ENCODE measurements at places on chromosomes 5 and 9.

GRCh38 chr5:180815293-180815917, 12.8 kb upstream of the MGAT1 start:
- no peak for DNase-seq

DNA sequence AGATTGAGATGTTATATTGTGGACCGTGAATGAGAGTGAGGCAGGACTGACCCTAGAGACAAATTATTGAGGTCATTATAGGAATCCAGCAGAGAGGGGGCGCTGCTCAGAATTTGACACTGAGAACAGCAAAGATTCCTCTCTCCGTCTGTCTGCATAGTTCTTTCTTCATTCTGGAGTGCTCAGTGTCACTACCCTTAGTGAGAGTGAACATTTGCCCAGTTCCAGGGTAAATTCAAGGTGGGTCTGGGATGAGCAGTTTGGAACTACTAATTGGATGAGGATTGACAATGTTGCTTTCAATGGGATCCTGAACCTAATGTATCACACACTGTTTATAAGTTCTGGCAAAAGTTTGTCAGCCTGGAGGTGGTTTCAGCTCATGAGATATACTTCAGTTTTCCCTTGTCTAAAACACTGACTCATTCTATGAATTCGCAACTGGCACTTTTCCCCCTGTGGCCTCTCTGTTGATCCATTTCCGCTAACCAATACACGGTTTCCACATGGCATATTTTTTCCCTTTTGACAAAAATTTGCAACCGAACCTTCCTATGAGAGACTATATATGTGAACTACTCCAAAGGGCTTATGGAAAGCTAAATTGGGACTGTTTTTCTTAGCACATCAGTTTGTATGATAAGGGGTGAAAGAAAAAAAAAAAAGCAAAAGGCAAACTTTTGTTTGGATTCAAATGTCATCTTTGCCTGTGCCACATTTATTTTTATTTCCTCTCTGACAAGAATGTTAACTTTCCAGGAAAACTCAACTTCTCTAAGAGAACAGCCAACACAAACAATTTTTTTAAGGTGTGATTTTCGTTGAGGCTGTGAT, 1240.7 kb upstream of the WWC1 start:
- DNase-seq, result no peak

DNA sequence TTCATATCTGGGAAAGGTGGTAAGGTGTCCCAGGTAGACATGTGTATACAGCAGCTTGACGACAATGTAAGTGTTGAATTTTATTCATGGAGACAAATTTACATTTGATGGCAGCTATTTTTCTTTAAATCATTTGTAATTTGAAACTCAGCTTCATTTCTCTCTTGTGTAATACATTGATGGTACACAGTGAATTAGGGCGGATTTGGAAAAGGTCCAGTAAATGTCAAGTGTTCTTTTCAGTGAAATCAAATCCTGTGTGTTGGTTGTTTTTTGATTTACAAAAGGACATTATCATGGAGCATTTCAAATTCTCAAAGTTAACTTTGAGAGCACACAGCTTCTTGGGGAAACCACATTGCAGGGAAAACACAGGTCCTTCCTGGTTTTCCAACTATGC, 30.0 kb upstream of the PCSK1 start:
- DNase-seq, result no peak

DNA sequence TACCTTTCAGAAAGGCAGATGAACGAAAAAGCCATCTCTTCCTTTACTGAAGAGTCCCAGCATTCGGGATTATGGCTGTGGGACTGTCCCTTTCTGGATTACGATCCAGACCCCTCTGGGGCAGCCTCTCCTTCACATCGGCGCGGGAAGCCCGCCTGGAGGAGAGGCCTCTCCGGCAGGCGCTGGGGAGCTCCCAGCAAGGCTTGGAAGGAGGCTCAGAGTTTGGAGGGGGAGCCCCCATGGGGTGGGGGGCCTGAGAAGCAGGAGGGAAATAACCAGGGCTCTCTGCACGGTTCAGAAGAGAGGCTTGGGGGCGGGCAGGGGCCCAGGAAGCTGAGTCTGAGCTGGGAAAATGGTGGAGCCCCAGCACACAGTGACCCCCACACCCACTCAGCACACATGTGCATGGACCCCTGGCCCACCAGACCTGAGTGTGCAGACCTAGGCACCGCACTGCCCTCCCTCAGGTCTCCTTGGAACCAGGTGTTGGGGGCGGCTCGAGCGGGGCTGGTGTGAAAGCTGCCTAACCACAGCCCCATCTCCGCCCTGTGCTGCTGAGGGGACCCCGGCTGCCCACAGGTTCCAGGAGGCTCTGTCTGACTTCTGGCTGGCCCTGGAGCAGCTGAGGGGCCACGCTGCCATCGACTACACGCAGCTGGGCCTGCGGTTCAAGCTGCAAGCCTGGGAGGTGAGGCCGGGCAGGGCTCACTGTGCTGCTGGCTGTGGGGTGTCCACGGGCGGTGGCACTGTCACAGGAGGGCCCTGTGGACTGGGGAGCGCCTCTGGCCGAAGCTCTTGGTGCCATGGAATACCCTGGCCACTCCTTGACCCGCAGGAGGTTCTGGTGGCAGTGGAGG, 4.5 kb downstream of the NOXA1 start:
- no peak for DNase-seq

DNA sequence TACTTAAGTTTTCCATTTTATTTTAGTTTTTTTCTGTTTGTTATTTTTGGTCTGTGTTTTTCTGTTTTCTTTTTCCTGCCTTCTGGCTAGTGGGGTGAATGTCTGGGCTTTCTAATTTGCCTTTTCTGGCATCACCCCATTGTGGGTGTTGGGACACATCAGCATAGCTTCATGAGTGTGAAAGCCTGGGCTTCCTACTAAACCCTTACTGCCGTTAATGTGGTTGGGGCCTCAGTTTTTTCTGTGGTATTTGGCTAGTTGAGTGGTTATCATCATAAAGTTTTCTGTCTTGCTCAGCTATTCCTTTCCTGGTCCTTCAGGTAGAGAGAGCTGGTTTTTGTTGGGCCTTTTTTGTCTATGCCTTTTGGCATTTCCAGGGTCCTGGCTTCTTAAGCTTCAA, 21.4 kb downstream of the C5orf47 start:
- DNase-seq, result no peak

DNA sequence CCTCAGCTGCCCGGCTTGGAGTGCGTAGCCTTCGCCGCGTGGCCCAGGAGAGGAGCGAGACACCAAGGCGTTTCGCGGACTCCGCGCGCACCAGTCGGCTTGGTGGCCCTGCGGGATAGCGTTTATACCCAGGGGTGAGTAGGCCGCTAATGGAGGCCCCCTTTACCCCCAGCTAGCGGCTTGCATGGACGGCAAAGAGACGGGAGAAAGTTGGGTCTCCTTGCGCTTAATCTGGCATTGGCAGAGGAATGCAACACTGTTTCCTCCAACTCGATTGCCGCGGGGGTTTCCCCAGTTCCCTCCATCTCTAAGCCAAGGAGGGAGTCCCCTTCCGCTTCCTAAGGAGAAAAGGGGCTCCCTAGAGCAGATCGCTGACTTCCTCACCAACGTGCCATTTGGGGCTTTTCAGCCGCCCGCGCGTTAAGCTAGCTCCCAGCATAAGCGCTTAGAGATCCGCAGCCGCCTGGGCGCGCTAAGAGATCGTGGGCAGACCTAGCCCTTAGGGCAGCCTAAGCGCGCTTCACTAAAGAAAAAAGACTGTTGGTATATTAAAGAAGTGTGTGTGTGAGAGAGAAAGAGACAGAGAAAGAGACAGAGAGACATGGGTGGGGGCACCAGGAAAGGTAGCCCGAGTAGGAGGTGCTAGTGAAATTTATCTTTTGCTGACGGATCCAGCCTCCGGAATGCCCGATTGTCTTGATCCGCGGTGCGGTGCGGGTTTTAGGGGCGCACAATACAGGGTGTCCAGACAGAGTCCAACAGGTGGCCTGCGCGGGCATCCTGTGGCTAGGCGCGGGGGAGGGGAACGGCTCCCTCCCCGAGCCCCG, 597.9 kb upstream of the SGCD start:
- DNase-seq, result no peak

GRCh38 chr5:151772029-151772845, 483 bp downstream of the G3BP1 start:
- DNase-seq, result no peak

- no peak for DNase-seq
Measured at GRCh38 chr9:77587851-77588250, 60.3 kb downstream of the GNA14 start.

DNA sequence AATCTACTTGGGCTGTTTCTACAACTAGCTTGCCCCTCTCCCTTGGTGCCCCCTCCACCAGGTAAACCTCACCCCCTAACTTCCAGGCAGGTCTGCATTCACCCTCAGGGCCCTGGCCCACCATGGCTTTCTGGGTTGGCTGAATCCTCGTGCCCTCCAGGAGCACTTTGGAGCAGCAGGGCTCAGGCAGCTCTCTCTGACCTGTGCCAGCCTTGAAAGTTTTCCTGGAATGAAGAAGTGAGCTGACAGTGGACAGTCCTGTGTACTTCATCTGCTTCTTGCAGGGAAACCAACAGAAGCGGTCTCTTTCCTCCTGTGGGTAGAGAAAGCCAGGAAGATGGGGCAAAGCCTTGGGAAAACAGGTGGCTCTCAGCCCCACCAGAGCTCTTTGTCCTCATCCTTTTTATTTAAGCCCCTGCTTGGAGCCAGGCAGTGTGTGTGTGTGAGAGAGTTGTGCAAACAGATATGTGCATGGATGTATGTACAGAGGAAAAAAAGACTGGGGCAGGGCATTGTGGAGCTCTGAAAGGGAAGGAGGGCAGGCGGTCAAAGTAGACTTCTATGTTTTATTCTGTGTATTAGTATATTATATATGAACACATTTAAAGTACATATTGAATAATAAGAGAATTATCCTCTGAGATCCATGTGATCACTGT, 62.3 kb upstream of the SPRY4 start:
- DNase-seq, result no peak

DNA sequence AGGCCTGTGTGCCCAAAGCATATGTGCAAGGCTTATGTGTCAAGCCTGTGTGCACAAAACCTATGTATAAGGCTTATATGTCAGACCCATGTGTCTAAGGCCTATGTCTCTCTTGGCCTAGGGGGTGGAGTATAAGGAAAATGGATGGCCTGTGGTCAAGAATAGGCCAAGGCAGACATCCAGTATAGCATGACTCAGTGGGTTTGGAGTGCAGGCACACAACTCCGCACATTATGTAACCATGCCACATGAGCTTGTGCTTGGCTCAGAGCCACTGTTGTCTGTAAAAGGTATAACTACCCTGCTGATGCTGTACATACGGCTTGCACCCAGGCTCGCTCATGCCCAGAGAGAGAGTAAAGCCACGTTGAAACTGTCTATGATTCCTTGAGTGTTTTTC, 626.4 kb upstream of the NUDT12 start:
- DNase-seq, result no peak

Measured in epithelial cell of proximal tubule (primary cell).